ENCODE measurements at places on chromosomes 4 and X.

- no peak for DNase-seq
Measured at GRCh38 chr4:28073860-28074555, 1213.4 kb downstream of the STIM2 start.

DNA sequence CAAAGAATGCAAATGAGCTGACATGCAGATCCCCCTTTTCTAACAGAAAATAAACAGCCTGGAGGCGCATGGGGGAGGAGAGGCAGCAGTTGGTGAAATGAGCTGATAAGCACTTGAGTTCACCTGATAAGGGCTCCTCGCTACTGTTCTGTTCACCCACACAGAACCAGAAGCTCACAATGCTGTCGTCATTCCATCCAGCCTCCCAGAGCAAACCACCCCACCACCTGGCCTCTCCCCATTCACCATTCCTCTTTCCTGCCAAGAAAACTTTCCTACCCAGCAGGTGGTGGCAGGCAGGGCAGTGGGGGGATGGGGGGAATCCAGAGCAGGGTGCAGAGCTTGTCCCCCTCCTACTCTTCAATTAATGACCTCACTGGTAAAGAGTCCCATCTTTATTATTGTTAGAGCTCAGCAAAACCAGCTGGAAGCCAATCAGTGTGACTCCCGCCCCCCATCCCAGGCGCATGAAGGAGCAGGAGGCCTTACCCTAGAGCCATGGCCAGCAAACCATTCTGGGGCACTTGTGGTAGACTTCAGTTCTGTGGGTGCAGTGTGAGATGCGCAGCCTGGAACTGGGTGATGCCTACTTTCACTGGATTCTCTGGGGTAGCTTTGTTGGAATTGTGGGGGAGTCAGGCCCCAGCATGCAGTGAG, 350.3 kb downstream of the ZIC3 start:
- DNase-seq: no peak

DNA sequence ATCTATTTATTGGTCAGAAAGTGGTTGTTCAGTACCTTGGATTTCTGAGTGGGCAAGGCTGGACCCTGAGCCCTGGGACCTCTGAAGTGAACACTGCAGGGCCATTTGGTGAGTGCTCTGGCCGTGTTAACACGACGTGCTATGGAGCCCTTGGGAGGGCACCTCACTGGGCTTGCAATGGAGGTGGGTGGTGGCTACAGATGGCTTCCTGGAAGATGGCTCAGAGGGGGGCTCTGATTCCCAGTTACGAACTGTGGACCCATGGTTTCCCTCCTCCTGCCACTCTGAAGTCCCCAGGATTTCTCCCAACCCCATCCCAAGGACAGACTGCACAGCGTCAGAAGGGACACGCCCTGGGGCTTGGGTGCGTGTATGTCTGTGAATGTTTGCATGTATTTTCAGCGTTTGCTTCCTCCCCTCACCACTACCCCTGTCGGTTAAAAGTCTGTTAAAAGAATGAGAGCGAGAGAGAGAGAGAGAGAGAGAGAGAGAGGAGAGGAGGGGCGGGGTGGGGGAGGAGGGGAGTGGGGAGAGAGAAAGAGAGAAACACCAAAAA, 3.7 kb upstream of the RHOH start:
- no peak for DNase-seq

DNA sequence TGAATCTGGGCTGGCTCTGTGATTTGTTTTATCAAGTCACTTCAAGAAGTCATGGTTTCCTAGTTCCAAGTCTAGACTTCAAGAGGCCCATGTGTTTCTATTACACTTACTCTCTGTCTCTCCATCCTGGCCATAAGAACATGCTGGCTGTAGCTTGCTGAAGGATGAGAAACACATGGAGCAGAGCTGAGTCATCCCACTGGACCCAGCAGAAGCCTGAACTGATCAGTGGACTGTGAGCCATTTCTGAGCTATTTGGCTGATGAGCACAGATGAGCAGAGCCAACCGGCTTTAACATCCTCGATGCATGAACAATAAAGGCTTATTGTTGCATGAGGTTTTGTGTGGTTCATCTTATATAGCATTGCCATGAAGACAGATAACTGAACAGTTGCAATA, 290.6 kb upstream of the BOD1L1 start:
- DNase-seq: no peak

DNA sequence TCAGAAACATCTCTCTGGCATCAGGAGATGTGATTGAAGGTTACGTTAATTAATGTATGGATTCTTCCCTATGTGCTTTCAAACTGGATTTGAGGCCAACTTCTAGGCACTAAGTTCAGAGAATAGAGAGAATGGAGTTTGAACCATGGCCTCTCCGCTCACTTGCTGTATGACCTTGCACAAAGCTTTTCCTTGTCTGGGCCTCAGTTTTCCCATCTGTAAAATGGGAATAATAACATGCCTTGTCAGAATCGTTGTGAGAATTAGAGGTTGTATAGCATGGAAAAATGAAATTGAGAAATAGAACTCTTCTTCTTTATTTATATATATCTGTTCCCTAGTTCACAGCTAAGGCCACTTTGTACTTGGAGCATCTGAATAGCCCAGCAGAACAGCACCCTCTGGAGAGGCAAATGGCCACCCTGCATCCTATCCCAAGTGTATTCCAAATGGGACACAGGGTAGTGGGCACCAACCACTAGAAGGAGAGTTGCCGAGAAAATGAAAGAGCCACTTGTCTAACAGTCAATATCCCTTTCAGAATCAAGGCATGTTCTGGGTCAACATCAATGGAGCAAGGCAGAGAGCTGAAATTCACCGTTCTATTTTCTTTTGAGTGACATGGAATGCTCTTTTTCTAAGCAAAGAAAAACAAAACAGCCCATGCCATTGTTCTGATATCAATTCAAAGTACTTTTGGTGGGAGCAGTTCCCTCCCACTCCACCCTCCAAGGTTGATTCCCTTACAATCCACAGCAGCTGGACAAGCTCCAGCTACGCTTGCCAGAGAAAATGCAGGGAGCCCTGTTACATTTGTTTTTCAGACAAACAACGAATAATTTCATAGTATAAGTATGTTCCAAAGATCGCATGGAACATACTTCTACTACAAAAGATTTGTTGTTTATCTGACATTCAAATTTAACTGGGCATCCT, 23.3 kb upstream of the MTM1 start:
- DNase-seq: no peak

DNA sequence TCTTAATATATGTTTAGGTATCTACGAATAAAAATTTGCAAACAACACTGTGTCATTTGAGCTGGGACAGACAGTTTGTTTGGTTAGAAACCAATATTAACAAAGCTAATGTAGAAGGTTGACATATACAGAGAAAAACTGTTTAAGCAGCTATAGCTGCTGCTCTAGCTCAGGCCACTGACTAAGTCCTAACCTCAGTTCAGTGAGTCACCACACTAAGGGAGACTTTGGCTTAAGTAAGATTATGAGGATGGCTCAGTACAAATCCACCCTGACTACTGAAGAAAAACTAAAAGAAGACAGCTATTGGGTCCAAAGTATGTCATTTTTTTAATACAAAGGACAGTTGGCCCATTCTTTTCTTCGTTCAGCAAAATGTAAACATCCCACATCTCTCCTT, 717.3 kb upstream of the ACTRT1 start:
- DNase-seq: no peak

DNA sequence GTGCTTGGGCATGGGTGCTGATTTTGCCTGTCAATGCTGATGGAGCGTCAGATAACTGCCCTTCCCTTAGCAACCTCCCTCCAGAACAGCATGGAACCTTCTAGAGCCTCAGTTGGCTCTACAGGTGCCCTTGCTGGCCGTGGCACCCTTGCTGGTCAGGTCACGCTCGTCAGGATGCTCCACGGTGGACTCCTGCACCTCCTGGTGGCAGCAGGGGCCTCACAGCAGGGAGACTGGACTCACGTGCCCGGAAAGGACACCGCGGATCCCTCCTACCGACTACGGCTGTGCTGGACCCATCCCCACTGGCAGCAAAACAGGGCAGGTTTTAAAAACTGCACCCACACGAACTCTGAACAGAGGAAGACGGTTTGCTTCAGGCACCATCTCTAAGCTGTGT, 82.1 kb upstream of the AFAP1 start:
- no peak for DNase-seq

- no peak for DNase-seq
Measured at GRCh38 chr4:145567516-145567915, 51.7 kb upstream of the MMAA start.

DNA sequence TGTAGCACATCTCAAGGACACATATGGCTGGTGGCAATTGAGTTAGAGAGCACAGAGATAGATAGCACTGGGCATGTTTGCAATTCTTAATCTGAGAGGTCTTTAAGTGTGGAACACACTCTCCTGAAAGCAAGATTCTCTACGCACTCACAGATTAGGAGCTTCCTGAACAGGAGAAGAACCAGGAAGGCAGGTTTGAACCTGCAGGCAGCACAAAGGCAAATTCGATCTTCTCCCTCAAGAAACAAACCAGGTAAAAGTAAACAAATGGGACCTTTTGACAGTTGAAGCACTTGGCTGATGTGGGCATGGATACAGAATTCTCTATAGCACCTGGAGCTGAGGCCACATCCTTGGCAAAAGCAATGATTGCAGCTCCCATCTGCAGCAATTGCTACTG, 24.3 kb downstream of the HS3ST1 start:
- DNase-seq: no peak

- no peak for DNase-seq
Measured at GRCh38 chr4:86633854-86634253, 39.7 kb downstream of the PTPN13 start.

DNA sequence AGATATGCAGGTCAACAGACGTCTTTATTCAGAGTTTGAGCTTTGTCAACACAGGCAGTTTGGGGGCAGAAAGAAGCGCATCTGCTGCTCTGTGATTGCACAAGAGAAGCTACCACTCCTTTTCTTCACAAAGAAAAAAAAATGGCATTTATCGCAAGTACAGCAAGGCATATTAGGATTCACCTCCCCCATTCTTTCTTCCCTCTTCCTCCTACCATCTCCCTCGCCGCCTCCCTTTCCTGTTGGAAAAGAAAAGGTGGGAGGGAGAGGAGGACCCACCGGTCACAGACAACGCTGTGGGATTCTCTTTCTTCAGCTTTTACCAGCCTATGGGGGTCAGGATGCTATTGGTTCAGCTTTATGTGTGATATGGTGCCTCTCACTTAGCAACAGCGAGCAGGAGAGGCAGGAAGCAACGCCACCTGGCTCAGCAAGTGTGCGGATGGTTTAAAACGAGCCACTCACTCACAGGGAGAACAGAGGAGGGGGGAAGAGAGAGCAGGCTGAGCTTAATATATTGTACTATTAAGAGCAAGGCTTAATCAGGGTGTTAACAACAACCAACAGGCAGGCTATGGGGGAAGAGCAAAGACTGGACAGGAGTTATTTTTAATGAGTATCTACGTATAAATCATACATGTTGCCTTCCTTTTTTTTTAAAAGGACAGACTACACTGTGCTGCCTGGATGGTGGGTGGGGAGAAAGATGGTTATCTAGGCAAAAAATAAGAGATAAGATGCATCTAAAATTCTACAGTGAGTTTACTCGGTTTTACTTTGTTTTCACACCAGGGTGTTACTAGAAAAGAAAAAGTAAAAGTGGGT, 104.7 kb downstream of the MAML3 start:
- DNase-seq: peak; percentile 15

DNA sequence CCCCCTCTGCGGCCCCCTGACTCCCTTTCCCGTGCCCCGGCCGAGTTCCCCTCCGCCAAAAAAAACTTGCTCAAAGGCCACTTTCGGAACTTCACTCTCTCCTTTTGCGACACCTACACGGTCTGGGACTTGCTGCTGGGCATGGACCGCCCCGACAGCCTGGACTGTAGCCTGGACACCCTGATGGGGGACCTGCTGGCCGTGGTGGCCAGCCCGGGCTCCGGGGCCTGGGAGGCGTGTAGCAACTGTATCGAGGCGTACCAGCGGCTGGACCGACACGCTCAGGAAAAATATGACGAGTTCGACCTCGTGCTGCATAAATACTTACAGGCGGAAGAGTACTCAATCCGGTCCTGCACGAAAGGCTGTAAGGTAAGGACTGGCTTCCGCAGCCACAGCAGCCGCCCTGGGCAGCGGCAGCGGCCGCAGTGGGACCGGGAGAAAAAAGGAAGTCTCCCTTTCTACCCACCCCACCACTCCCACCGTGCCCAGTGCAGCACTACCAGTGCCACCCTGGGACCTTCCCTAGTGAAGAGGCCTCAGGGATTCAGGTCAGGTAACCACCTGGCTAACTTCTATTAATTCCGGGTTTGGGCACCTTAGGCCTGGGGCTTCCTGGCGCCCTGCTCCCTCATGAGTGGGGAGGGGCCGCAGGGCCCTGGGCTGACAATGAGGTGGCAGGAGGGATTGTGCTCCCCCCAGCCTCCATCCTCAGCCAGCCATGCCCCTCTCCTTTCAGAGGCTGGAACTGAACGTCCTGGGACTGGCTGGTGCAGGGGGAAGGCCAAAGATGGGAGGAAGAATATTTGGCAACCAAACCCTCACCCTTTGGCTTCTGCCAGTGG, 1.9 kb downstream of the NALF2 start:
- DNase-seq: no peak

DNA sequence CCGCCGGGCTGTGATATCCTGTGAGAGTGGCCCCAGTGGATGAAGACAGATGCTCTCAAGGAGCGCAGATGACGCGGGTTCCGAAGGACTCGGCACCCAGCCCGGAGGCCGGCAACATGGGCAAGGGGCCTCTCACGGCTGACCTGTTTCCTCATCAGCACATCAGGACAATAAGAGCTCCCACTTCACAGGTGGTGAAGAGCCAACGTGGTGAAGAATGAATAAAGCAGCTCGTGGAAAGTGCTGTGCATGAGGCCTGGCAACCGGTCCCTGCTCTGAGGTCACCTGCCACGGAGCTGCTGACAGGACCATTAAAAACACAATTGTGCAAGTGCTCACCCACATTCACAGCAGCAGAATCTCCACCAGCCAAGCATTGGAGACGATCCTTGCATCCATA, 22.9 kb downstream of the ABLIM2 start:
- DNase-seq: no peak

DNA sequence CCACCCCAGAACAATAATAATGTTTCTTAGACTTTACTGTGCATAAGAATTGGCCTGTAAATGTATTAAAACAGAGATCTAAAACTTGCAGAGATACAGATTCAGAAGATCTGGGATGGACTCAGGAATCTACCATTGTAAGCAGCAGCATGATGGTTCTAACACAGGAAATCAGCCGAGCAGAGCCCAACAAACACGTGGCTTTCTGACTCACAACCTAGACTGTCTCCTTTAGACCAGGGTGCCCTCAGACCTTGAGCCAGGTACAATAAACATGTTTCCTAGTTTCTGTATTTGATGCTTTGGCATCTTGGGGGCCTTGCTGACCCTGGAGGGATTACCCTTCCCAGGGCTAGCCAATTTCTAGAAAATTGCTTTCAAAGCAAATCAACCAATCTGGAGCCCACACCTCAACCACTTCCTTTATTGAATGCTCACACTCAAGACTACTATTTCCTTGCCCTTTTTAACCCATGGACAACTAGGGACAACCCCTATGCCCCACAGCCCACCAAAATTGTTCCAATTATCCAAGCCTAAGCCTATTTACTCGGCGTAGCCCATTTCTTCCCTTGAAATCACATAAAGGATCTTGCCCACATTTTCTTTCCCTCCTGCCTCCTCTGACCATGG, 80.5 kb downstream of the TBC1D9 start:
- DNase-seq: no peak

- DNase-seq: no peak
Measured at GRCh38 chr4:16684097-16684496, 214.3 kb downstream of the LDB2 start.
